ENCODE measurements at places on chromosomes 5 and 9.

GRCh38 chr9:757246-757881, 84.1 kb upstream of the DMRT1 start:
- DNase-seq, result no peak

DNA sequence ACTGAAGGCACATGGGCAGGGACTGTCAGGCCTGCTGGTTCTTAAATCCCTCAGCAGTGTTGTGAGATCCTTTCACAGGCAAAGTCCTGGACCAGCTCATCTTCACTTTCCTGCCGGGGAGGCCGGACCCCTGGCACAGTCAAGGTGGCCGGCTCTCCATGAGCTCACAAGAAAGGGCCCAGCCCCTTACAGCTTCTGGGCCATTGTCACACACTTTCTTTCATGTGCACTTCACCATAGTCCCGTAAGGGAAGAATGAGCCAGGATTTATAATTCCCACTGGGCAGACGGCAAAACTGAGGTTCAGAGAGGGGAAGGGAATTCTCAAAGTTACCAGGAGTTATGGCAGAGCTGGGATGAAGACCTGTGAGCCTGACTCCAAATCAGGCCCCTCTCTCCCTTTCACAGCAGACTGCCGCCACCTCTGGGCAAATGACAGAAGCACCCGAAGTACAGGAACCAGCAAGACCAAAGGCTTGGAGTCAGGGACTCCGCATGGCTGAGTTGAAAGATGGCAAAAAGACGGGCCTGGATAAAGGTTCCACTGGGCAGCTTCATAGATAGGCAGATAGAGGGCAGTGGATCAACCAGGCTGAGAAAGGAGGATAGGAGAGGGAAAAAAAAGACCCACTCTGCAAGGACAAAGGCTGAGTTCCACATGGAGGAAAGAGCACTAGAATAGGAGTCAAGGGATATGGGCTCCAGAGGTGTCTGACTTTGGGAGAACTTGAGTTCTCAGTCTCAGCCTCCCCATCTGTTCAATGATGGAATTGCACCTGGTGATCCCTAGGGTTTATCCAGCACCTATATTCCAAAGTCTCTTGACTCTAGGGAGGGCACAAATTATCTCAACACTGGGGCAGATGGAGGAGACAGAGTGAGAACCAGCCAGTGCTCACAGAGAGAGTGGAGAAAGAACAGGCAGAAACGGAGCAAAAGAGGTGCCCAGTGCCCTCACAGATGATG, 128.7 kb downstream of the PAX5 start:
- DNase-seq, result no peak

DNA sequence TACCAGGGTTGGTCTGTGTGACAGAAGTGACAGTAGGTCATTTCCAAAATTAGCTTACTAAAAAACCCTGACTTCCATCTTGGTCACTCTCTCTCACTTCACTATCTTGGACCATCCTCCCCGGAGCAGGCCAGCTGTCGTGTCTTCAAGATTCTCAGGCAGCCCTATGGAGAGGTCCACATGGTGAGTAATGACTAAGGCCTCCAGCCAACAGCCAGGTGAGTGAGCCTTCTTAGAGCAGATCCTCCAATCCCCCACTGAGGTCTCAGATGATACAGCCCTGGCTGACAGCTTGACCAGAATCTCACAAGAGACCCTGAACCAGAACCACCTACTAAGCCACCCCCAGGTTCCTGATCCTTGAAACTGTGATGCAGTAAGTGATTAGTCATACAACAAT, 92.0 kb downstream of the DCP2 start:
- DNase-seq, result no peak

DNA sequence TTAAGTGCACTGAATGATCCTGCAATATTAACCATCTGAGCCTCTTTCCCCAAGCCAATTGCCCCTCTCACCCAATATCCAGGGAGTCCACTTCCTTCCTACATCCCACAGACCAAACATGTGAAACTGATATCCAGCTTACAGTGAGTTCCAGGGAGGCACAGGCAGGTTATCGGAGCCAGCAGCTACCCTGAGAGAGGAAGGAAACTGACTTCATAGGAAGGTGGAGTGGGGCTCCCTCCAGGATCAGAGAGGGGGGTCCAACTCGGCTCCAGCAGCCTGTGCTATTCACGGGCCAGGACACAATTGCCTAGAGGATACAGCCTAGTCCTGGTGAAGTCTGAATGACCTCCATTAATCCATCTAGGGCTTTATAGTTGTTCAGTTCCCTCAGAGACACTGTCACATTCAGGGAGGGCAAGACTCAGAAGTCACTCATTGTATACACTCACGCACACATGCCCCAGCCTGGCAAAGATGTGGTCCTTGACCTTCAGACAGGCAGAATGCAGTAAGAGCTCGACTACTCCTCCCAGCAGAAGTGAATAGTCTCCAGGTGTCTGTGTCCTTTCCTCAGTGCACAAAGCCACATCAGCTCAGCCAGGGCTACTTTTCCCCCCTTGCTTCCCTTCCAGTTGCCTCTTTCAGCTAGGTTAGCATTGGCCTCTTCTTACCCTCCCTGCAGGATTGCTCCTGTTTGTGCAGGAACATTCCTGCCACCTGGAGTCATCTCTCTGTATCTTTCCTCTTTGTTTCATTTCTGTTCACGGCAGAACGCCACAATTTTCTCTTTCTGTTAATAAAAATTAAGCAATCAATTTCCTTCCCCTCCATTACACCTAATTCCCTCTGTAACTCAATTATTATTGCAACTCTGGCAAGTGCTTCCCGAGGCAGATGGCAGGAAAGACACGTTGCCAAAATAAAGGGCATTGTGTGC, 501.7 kb downstream of the ARHGEF28 start:
- no peak for DNase-seq

DNA sequence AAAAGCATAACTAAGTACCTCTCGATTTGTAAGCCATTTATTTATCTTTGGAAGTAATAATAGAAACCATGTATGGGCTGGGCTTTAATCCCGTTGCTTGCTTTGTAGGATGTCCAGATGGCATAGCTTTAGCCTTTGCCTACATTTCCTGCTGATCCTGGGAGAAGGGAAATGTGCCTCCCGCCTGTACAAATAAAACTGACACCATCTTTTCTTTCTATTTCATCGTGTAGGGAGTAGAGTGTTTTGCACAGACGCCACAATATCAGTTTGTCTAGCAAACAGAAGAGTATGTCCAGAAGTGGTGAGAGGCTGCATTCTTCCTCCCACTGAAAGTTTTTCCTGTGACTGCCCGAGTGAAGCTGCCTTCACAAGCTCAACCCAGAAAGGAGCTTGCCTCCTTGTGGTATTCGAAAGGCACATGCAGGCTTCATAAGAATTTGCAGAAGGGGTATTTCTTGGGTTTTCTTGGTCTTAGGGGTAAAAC, 24.7 kb upstream of the TJP2 start:
- DNase-seq, result no peak

- no peak for DNase-seq
These were observed 151.7 kb upstream of the MOCS2 start for GRCh38 chr5:53261245-53261644.

DNA sequence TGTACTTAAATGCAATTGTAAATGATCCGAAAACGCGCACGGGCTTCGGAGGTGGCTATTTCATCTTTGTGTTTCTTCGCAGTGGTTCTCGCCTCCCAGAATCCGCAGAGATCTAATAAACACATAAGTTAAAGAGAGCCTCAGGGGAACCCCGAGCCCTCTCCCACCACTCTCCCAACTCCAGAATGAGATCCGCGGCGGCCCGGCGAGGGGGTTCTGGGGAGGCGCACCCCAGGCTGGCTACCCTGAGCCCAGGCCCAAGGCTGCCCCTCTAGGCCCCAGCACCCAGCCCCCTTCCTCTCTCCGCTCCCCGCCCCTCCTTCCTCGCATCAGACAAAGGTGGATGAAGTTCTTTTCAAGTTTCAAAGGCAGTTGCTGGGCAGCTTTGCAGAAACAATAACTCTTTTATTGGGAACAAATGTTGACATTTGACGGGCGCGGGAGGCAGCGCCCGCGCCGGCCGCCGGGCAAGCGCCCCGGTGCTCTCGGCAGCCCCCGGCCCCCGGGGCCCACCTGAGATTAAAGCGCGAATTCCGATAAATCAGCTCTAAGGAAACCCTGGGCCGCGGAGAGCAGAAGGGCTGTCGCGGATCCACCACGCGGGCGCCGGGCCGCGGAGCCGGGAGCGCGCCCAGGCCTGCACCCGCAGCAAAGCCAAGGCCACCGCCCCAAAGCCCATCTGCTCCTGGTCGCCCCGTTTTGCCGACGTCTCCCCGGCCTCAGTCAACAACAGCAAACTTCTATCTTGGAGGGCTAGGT, 8.4 kb downstream of the IRX2 start:
- DNase-seq, result no peak

DNA sequence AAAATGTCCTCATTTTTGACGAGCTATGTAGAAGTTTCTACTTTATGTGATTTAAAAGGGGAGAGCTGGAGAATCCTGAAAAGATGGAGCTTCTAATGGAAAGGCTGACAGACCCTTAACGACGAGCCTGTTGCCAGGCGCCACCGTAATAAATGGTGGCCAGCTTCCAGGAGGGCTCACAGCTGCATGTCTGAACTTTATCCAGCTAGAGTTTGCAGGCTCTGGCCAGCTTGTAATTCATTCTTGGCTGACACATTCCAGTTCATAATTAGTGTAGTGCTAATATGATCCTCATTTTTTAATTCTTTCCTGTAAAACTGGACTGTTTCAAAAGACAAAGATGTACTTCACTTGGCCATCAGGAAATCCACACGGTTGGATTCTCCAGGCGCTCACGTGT, 246.7 kb downstream of the GAS1 start:
- no peak for DNase-seq

GRCh38 chr5:3607541-3608181, 12.0 kb downstream of the IRX1 start:
- DNase-seq, result no peak

DNA sequence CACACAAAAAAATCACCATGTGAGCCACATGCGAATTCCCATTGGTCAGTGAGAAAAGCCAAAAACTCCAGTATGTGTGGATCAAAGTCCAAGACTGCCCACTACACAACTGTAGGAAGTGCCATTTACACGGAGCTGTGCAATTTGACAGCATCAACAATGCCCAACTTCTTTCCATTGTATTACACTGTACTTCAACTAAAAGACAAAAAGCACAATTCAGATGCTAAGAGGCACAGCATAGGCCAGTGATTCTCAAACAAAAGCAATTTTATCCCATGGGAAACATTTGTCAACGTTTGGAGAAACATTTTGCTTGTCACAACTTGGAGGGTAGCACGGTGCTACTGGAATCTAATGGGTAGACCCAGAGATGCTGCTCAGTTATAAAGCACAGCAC, 39.8 kb downstream of the IARS1 start:
- no peak for DNase-seq

DNA sequence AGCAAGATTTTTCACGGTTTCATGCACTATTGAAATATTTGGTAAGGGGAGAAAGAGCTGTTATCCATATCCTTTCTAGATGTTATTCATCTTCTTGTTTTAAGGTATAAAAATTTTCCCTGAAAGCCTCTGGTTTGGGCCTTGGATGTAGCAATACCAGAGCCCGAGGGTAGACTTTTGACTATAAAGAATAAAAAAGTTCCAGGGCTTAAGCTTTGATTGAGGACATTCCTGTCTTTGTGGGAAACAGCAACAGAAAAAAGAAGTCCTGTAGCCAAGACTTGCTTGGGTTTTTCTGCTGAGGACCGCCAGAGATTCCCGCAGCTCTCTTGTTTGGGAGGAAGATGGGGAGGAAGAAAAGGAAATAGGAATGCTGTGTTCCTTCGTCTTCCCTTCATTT, 440.0 kb upstream of the WWC1 start:
- no peak for DNase-seq

- DNase-seq, result peak; percentile 78
These were observed 258.1 kb upstream of the NFIL3 start for GRCh38 chr9:91681461-91682305.

GRCh38 chr9:37293664-37294524, 128.6 kb upstream of the GRHPR start:
- no peak for DNase-seq

GRCh38 chr5:1484730-1485578, 38.8 kb downstream of the LPCAT1 start:
- peak; percentile 88 for DNase-seq

DNA sequence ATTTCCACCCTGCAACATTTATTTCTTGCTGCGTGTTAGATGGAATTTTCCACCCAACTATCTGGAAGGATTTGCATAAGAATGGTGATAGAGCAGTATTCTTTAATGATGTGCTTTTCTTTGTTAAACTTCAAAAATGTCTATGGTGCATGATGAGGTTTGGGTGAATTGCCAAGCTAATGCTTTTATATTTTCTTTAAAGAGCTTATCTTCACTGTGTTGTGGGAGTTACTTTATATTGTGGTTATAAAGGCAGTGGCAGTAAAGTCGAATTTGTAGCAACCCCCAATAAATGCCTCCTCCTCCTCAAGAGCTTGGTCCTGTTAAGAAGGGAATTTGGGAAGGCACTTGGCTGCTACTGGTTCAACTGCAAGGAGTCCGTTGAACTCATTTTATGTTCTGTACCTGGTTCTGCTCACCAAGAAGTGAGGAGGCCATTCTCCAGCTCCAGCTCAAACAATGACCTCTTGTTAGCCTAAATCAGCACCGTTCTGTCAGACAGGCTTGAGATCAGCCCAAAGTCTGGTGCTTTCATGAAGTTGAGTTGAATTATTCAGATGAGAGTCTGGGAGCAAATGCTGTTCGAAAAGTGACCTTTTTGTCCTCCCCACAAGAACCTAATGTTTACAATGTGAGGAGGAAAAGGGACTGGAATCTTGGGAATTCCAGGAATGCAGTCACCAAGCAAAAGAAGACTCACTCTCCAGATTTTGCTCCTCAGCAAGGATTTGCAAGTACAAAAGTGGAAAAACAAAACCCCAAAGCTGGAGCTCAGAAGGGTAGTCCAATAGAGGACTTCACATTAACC, 217.0 kb downstream of the TMEM38B start:
- no peak for DNase-seq

DNA sequence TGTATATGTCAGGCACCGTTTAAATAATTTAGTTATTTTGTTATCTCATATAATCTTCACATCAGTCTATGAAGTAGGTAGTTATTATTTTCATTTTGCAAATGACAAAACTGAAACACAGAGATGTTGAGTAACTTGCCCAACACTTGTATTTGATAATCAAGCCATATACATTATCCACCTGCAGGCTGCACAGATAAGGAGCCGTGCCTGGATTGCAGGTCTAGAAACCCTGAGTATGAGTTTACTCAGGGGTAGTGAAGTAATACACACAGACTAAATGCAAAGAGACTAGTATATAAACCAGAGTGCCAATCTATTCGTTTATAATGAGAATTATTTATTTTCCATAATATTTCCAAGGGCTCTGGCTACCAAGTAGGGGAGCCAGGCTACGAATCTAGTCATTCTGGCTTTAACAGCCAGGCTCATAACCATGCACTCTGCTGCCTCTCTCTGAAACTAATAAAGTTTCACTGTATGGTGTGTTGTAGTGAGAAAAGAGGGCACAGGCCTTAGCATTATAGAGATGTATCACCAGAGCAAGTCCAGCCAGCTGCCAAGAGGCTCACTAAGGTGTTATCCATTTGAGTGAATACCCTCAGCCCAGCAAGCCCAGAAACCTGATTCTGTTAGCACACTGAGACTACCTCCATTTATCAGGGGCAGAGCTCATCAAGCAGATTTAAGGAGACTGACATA, 4.5 kb downstream of the HEMGN start:
- no peak for DNase-seq

GRCh38 chr5:78667461-78668103, 19.0 kb upstream of the LHFPL2 start:
- no peak for DNase-seq
